ENCODE measurements at places on chromosomes 16 and 17. TPM values are rescaled to one million over a fixed set of nuclear protein-coding genes. Genes with fewer than 3 reads are reported as not detected.

LLGL2 gene
- not detected for total RNA-seq

BIRC5 gene
- total RNA-seq: 195 TPM

CDRT15 gene
- not detected for total RNA-seq

GLP2R gene
- total RNA-seq: 0.63 TPM

- DNase-seq: peak; percentile 54
Observed at GRCh38 chr17:51035431-51035830, 85.2 kb downstream of the SPAG9 start.

GRCh38 chr17:8222380-8222629 lies 11.9 kb upstream of the AURKB start:
- DNase-seq: no peak

DNA sequence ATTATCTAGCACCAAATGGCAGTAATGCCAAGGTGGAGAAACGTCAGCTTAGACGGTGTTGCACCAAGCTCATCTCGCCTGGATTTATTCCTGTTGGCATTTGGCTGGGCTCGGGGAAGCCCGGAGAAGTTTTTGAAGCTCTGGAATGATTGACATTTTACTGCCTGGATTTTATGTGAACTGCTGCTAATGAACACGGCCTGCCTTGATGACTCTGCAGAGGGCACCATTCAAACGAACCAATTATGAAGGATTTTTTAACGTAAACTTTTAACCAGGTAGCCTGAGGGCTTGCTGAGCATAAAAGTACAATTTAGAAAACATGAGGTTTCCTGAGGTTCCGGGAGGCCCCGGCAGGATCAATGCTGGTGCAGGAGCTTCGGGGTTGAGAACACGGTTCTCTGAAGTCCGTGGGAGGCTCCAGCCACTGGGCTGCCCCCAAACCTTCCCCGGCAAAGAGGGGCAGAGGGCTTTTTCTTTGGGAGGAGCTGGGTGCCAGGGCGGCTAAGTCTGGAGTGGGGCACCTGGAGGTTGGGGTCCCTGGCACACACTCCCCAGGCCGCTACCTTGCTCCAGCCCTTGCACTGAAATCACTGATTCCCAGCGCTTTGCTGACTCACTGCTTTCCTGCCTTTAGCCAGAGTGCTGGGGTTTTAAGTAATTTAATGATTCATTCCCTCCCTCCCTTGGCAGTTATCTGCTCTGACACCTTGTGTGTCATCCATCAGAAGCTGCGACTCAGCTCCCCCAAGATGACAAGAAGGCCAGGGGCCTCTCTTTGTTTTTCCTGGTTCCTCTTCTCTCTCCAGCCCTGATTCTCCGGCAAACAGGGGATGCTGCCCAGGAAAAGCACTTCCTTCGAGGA lies 161.2 kb upstream of the IRX3 start:
- DNase-seq: peak; percentile 88

GRCh38 chr17:31152271-31152670 lies 57.5 kb downstream of the NF1 start:
- DNase-seq: no peak

- DNase-seq: peak; percentile 10
Observed at GRCh38 chr16:17359788-17360390, 110.9 kb downstream of the XYLT1 start.

GRCh38 chr16:72715267-72715666 lies 332.7 kb downstream of the ZFHX3 start:
- DNase-seq: no peak

GRCh38 chr17:11900655-11901054 lies 96.6 kb downstream of the ZNF18 start:
- no peak for DNase-seq

- no peak for DNase-seq
Observed at GRCh38 chr17:64472564-64472963, 23.6 kb downstream of the MILR1 start.

DNA sequence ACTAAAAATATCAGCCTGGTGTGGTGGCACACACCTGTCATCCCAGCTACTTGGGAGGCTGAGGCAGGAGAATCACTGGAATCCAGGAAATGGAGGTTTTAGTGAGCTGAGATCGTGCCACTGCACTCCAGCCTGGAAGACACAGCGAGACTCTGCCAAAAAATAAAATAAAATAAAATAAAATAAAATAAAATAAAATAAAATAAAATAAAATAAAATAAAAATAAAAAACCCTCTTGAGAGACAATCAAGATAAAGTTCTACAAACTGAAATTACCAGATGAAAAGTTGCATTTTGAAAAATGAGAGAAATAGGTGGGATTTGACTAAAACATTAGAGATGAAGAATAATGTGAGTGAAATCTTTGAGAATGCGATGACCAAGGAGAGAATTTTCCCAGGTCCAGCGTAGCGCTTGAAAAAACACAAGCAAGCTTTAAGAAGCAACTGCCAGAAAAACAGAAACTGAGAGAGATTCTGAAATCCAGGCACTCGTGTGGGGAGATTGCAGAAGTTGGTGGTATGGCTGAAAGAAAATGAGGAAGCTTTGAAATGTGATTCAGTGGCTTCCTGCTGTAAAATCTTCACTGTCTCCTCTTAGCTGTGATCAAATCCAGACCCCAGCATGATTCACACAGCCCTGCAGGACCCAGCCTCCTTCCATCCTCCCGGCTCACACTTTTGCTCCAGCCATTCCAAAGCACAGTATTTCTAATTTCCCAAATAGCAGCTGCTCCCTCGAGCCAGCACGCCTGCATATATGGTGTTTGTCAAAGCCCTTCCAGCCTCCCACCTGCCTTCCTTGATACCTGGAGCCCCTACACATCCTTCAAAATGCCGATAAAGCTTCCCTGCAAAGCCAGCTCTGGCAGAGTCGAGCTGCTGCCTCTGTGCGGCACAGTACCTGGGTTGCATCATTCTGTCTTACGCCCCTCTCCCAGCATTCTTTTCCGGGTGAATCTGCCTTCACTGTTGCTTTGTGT lies 8.2 kb upstream of the CD300E start:
- peak; percentile 7 for DNase-seq

DNA sequence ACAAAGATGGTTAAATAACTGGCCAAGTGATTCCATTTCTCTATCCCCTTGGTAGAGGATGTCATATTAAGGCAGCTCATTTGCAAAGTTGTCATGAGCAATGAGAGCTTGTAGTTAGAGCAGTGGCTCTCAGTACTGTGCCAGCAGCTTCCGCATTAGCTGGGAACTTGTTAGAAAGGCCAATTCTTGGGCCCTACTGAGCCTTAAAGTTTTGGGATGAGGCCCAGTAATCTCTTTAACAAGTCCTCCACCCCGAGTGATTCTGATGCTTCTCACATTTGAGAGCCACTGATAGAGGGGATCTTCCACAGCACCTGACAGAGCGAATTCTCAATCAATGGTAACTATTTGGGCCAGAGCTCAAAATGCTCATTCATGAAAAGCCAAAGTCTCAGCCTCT lies 20.2 kb upstream of the CCL1 start:
- DNase-seq: no peak

- DNase-seq: no peak
Observed at GRCh38 chr17:36070427-36070826, 6.4 kb downstream of the CCL18 start.

- no peak for DNase-seq
Observed at GRCh38 chr17:53934931-53935330, 112.2 kb downstream of the KIF2B start.

DNA sequence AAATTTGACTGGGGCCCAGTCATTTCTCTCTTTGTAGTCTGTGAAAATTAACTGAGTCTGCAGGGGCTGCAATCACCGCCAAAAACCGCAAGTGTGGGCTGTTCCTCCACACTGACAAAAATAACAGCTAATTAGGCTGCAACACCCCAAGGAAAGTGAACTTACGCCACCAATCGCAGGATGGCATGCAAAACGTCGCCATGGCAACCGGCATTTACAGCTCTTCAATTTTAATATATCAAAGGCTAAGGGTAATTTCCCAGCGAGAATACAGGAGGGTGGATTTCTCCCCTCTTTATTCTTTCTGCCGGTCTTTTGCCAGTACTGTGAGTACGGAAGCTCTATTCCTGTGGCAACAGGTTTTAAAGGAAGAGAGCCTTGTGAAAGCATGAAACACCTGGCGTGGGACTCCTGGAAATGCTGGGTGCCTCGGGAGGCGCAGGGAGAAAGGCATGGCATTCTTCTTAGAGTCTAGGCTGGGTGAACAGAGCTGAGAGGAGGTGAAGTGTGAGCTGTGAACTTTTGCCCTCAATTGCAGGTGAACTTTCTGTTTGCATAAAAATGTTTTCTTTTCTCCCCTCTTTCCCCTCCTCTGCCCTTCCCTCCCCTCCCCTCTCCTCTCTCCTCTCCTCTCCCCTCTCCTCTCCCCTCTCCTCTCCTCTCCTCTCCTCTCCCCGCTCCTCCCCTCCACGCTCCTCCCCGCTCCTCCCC lies 399.7 kb downstream of the XYLT1 start:
- DNase-seq: no peak

Data from HT1080 (cell line).